WTC11 (cell line): ENCODE measurements at places on chromosomes 5 and 9. TPM values are rescaled to one million over a fixed set of nuclear protein-coding genes. Genes with fewer than 3 reads are reported as not detected.

Gene PLGRKT
- total RNA-seq: 19.2 to 26.3 TPM (median 25.0 TPM) in 3 replicates

Gene PHF24
- total RNA-seq: 0.34 to 0.59 TPM (median 0.53 TPM) in 3 replicates

DNA sequence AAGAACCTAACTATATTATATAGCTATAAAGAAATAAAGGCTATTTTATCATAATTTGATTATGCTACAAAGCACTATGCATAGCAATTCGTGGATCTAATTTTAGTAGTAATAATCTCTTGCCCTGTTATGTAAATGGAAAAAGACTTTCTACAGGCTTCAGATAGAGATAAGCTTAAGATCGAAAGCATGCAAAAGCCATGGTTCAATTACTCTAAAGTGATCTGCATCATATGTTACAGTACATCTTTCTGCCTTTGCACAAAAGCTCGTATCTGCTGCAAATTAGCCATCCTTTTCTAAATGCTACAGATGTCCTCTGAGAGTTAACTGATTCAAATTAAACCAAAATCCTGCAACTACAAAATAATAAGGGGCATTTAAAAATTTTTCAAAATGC, 234.8 kb upstream of the TMEM161B start:
- no peaks in the 10 kb centered on the region for H3K36me3 ChIP-seq
- DNase-seq: no peak
- no peaks in the 10 kb centered on the region for H3K27me3 ChIP-seq
- H3K4me1 ChIP-seq: peaks cover 5% of the 10 kb centered on the region
- no peak overlapping the region for H3K4me3 ChIP-seq

DNA sequence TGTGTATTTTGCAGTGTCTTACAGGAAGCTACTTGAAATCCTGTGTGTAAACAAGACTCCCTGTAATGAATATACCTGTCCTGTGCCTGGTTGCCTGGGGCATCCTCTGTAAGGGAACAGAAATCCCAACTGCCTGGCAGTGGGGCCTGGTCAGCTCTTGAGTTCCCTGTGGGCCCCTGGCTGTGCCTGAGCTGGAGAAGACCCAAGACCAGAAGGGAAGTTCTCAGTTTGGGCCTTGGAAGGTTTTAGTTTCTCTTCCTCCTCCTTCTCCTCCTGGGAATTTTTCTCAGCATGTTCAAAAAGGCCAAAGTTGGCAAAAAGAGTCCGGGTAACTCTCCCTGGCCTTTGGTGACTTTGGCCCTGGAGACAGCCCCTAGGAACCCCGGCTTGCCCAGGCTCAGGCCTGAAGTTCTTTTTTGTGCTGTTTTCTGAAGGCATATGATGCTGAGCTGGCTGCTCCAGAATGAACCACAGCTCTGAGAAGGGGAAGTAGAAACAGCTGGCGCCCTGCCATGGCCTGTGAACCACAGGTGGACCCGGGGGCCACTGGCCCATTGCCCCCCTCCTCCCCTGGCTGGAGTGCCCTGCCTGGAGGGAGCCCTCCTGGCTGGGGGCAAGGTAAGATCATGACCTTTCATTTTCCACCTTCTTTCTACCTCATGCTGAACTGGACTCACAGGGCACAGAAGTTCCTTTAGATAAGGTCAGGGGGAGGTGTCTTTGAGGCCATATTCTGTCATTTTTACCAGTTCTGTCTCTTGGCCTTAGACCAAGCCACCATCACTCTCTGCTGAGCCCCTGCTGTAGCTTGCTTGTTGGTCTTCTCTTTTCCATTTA, 5.8 kb downstream of the TMEM268 start:
- peaks cover 12% of the 10 kb centered on the region for H3K36me3 ChIP-seq
- no peak overlapping the region for H3K4me3 ChIP-seq
- H3K4me1 ChIP-seq: peaks cover 18% of the 10 kb centered on the region
- H3K27ac ChIP-seq: no peak overlapping the region
- DNase-seq: no peak
- no peaks in the 10 kb centered on the region for H3K27me3 ChIP-seq

DNA sequence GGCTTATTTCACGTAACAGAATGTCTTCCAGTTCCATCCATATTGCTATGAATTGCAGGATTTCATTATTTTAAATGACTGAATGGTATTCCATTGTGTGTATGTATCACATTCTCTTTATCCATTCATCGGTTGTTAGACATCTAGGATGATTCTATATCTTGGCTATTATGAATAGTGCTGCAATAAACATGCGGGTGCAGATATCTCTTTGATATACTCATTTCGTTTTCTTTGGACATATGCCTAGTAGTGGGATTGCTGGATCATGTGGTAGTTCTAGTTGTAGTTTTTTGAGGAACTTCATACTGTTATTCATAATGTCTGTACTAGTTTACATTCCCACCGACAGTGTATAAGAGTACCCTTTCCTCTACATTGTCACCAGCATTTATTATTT, 460.5 kb downstream of the MAN2A1 start:
- no peak overlapping the region for H3K4me3 ChIP-seq
- no peak overlapping the region for H3K27ac ChIP-seq
- no peaks in the 10 kb centered on the region for H3K4me1 ChIP-seq
- DNase-seq: no peak
- no peaks in the 10 kb centered on the region for H3K36me3 ChIP-seq

GRCh38 chr5:76166886-76167576, 83.8 kb downstream of the SV2C start:
- H3K27ac ChIP-seq: no peak overlapping the region
- no peaks in the 10 kb centered on the region for H3K4me1 ChIP-seq
- DNase-seq: no peak
- H3K27me3 ChIP-seq: no peaks in the 10 kb centered on the region
- H3K36me3 ChIP-seq: 0 out of 2 replicates have a peak, but pooled peaks cover 3% of the 10 kb centered on the region
